ENCODE measurements at places on chromosomes 12 and 14. TPM values are rescaled to one million over a fixed set of nuclear protein-coding genes. Genes with fewer than 3 reads are reported as not detected.

DNA sequence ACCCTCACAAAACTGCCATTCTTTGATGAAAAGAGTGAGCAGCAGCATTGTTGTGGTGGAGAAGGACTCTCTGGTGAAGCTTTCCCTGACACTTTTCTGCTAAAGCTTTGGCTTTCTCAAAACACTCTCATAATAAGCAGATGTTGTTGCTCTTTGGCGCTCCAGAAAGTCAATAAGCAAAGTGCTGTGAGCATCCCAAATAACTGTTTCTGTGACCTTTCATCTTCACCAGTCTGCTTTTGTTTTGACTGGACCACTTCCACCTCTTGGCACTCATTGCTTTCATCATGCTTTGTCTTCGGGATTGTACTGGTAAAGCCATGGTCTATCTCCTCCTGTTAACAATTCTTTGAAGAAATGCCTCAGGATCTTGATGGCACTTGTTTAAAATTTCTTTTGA, 424.7 kb upstream of the TMPO start:
- H3K36me3 ChIP-seq = no peaks in the 10 kb centered on the region
- H3K27me3 ChIP-seq = no peaks in the 10 kb centered on the region
- no peak for DNase-seq
- H3K4me1 ChIP-seq = no peaks in the 10 kb centered on the region

The RBM19 gene
- 19.9 TPM for total RNA-seq

The TSPAN19 gene
- total RNA-seq = not detected

DNA sequence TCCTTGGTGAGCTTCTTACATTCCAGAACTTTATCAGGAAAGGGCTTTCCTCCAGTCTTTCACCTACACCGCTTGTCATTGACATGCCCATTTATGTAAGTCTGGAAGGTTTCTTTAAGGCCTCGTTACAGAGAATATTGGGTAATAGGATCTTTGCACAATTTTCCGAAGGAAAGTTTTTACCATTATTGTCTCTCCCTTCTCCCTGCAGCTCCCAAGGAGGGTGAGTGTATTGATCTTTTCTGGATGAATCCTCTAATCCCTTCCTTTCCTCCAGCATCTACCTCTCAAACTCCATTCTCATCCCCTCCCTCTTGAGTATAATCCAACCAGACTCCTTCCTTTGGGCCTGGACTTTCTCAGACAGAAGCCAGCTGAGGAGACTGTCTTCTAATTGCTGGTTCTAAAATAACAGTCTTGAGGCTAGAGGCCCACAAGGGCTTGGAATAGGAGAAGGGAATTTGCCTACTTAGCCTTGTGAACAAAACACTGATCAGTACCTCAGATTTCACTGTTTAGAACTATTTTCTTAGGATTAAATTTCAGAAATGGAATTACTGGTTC, 21.8 kb downstream of the WNK1 start:
- H3K4me3 ChIP-seq = no peak overlapping the region
- H3K27ac ChIP-seq = peak overlapping the region; percentile 66
- peaks cover 77% of the 10 kb centered on the region for H3K4me1 ChIP-seq
- H3K36me3 ChIP-seq = peaks cover 7% of the 10 kb centered on the region

- no peak overlapping the region for H3K4me3 ChIP-seq
- H3K27ac ChIP-seq = no peak overlapping the region
- H3K36me3 ChIP-seq = no peaks in the 10 kb centered on the region
- no peaks in the 10 kb centered on the region for H3K4me1 ChIP-seq
Observed at GRCh38 chr14:23146351-23146910, 27.4 kb upstream of the CEBPE start.

The POU6F1 gene
- total RNA-seq = 3.2 TPM

GRCh38 chr12:59196989-59197388, 276.7 kb upstream of the LRIG3 start:
- no peak overlapping the region for H3K4me3 ChIP-seq
- H3K4me1 ChIP-seq = no peaks in the 10 kb centered on the region
- no peak for DNase-seq
- H3K27me3 ChIP-seq = no peaks in the 10 kb centered on the region
- H3K36me3 ChIP-seq = no peaks in the 10 kb centered on the region

GRCh38 chr14:44529026-44529425, 21.9 kb upstream of the FSCB start:
- no peak overlapping the region for H3K27ac ChIP-seq
- no peak overlapping the region for H3K4me3 ChIP-seq
- H3K36me3 ChIP-seq = no peaks in the 10 kb centered on the region
- peaks cover 5% of the 10 kb centered on the region for H3K4me1 ChIP-seq
- H3K27me3 ChIP-seq = peaks cover 2% of the 10 kb centered on the region

GRCh38 chr14:69357544-69358200, 40.4 kb downstream of the ERH start:
- H3K4me1 ChIP-seq = peaks cover 30% of the 10 kb centered on the region
- H3K4me3 ChIP-seq = no peak overlapping the region
- no peak overlapping the region for H3K27ac ChIP-seq
- no peaks in the 10 kb centered on the region for H3K27me3 ChIP-seq
- no peaks in the 10 kb centered on the region for H3K36me3 ChIP-seq

DNA sequence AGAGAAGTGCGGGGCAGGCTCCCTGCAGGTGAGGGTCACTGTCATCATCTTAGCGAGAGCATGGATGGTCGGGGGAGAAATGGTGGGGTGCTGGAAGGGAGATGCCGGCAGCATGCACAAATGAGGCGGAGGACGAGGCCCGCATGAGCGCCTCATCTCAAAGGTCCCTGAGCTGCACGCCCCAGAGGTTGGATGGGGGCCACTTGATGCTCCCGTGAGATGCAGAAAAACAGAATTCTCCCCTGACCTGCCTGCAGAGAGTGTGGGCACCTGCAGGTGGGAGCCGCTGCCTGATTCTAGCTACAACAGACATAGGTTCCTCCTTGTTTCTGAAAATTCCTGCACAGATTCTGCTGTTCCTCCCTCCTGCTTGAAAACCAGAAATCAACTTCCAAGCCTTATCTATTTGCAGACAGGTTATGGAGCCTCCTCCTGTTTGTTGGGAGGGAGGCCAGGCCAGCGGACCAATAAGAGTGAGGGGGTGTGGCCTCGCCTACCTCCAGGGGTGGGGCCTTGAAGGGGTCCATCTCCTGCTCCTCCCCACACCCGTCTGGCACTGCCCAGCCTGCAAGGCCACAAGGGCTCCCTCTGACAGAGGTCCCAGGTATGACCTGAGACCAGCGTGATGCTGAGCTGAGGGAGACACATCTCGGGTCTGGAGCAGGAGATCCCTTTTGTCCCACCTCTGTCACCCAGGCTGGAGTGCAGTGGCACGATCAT, 67.2 kb downstream of the KDM2B start:
- peak overlapping the region; percentile 84 for H3K27ac ChIP-seq
- H3K27me3 ChIP-seq = no peaks in the 10 kb centered on the region
- peak; percentile 82 for DNase-seq
- peaks cover 29% of the 10 kb centered on the region for H3K36me3 ChIP-seq
- peak overlapping the region; percentile 50 for H3K4me3 ChIP-seq

DNA sequence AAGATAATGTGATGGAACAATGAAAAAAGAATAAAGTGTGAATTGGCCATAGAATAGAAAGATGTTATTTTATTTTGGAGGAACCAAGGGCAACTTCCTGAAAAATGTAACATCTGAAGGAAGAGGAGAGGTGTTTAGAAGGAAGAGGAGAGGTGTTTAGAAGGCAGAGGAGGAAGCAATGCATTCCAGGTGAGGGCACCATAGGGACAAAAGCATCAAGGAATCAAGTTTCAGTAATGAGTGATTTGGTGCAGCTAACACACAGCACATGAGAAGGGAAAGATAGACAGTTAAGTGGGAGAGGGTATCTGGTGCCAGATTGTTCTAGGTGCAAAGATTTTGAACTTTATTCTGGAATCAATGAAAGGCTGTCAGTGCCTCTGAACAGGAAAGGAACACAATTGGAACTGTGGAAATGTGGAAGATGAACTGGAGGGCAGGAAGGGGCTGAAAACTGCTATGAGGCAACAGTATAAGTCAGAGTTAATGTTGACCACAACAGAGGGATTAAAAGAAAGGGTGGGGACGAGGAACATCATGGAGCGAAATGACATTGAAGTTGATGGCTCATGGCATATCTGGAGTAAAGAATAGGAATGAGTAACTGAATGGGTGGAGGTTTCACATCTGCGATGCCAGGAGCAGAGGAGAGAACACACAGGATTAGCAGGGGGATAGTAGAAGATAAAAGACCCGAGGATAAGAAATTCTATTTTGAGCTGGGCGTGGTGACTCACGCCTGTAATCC, 326.6 kb downstream of the LRIG3 start:
- no peaks in the 10 kb centered on the region for H3K36me3 ChIP-seq
- H3K4me3 ChIP-seq = no peak overlapping the region
- H3K27me3 ChIP-seq = no peaks in the 10 kb centered on the region

- no peak overlapping the region for H3K4me3 ChIP-seq
- no peak overlapping the region for H3K27ac ChIP-seq
- H3K36me3 ChIP-seq = no peaks in the 10 kb centered on the region
- peaks cover 2% of the 10 kb centered on the region for H3K4me1 ChIP-seq
- no peak for DNase-seq
- H3K27me3 ChIP-seq = peaks cover 5% of the 10 kb centered on the region
Observed at GRCh38 chr14:55107766-55108554, 21.1 kb upstream of the LGALS3 start.

DNA sequence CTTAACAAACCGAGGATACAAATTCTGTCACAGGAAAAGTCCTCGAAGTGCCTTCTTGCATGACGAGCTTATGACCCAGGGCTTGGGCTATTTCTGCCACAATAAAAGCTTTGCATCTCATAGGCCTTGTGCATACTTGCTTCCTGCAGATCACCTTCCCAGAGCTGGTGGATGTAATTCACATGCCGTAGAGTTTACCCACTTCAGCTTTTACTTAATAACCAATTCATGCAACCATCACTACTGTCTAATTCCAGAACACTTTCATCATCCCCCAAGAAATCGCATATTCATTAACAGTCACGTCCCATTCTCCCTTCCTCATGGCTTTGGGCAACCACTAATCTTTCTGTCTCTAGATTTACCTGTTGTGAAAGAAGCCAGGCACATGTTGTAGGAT, 9.0 kb upstream of the BDKRB1 start:
- no peaks in the 10 kb centered on the region for H3K4me1 ChIP-seq
- no peak overlapping the region for H3K27ac ChIP-seq
- no peaks in the 10 kb centered on the region for H3K27me3 ChIP-seq

GRCh38 chr12:78085542-78086182, 255.0 kb downstream of the NAV3 start:
- no peak overlapping the region for H3K27ac ChIP-seq
- H3K27me3 ChIP-seq = no peaks in the 10 kb centered on the region
- no peak for DNase-seq
- no peaks in the 10 kb centered on the region for H3K4me1 ChIP-seq
- no peaks in the 10 kb centered on the region for H3K36me3 ChIP-seq
- H3K4me3 ChIP-seq = no peak overlapping the region

The RHOJ gene
- total RNA-seq = not detected

DNA sequence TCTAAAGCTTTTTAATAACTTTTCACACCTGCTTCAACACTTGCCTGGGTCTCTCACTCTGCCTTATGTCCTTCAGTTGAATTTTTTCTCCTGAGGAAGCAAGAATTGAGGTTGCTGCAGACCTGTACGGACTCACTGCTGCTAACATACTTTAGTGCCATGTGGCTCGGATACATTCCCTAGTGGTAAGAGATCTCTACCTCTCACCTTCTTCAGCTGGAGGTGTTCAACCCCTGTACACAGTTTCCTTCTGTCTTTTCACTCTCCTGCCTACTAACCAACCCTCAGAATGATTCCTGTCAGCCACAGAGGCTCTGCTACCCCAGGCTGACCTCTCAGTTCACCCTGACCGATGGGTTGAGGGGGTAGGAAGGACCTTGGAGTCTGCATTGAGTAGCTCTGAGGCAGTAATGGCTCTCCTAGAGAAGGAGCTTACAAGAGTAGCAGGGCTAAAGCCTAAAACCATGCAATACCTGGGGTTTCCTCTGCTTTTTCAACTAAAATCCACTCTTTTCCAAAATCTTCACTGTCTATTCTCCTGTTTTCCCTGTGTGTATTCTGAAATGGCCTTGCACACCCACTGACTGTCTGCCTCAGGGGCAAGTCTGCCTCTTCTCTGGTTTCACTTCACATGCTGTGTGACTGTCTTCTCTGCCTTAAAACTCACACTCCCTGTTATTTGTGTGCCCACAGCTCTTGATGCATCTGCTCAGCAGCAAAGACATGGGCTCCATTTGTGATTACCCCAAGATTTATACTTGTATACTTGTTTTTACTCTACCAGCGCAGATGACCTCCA, 14.0 kb upstream of the DHRS2 start:
- no peaks in the 10 kb centered on the region for H3K4me1 ChIP-seq
- peaks cover 4% of the 10 kb centered on the region for H3K27me3 ChIP-seq
- no peak for DNase-seq
- no peaks in the 10 kb centered on the region for H3K36me3 ChIP-seq
- no peak overlapping the region for H3K27ac ChIP-seq
- H3K4me3 ChIP-seq = no peak overlapping the region

GRCh38 chr14:61187196-61187905, 93.8 kb downstream of the TMEM30B start:
- no peaks in the 10 kb centered on the region for H3K27me3 ChIP-seq
- H3K27ac ChIP-seq = no peak overlapping the region
- H3K36me3 ChIP-seq = no peaks in the 10 kb centered on the region
- DNase-seq = no peak

- no peaks in the 10 kb centered on the region for H3K4me1 ChIP-seq
- no peak overlapping the region for H3K4me3 ChIP-seq
- H3K27ac ChIP-seq = no peak overlapping the region
- DNase-seq = no peak
Observed at GRCh38 chr12:89547101-89547500, 21.3 kb upstream of the POC1B start.

GRCh38 chr12:116520801-116521471, 38.2 kb upstream of the MAP1LC3B2 start:
- no peak overlapping the region for H3K27ac ChIP-seq
- no peak overlapping the region for H3K4me3 ChIP-seq
- no peak for DNase-seq
- H3K36me3 ChIP-seq = no peaks in the 10 kb centered on the region
- no peaks in the 10 kb centered on the region for H3K4me1 ChIP-seq

DNA sequence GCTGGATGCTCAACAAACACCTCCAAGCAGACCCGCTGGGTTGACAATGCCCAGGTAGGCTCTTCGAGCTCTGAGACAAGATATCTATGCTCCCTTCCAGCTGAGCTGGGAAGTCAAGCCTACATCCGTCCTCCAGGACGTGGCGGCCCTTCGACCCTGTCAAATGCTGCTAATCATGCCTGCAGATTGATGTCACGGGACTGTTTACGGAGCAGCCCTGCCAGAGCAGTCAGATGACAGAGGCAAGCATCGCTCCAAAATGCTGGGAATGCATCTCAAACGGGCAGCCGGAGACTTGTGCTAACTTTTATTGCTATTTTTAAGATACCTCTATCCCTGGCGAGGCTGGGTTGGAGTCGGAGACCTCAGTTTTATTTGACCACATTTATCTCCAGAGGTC, 139.2 kb downstream of the NTF3 start:
- no peak for DNase-seq
- H3K27me3 ChIP-seq = no peaks in the 10 kb centered on the region
- H3K27ac ChIP-seq = no peak overlapping the region
- H3K36me3 ChIP-seq = no peaks in the 10 kb centered on the region
